ENCODE measurements at places on chromosomes 7 and 10.

- DNase-seq: peak; percentile 6
Observed at GRCh38 chr7:90412458-90413184, 9.4 kb downstream of the CLDN12 start.

GRCh38 chr7:101819913-101820522 is 2.6 kb downstream of the CUX1 start:
- no peak for DNase-seq

- no peak for DNase-seq
Observed at GRCh38 chr10:23469596-23470237, 30.8 kb downstream of the OTUD1 start.

DNA sequence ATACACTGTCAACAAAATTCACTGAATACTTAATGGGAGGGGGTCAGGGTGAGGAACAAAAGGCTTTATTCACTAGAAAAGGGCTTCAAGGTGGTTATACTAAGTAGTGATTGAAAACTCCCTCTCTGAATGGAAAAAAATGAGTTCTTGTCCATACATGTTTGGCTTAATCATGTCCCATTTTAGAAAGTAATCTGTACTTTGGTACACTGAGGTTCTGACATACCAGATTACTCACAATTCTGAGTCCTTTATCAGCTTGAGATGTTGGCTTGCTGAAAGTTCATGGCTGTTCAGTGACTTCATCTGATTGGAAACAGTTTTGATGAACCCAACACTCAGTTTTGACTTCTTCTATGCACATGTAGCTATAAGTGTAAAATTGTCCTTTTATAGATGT is 12.8 kb upstream of the NOBOX start:
- DNase-seq: no peak

DNA sequence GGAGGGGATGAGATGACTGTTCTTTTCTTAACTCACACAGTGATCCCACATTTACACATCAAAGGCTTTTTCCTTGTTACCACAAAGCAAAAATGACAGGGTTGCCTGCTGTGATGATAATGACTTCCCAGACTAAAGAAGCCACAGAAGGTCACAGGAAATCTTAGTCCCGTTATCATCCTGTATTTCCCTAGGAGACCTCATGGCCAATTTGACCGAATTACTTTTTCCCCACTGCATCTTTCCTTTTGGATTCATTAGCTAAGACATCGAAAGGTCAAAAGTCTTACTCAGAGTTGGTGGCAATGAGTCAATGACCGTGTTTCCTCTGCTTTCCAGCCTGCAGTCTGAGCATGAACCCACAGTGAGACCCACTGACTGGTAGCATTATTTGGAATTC is 130.1 kb upstream of the INHBA start:
- no peak for DNase-seq

DNA sequence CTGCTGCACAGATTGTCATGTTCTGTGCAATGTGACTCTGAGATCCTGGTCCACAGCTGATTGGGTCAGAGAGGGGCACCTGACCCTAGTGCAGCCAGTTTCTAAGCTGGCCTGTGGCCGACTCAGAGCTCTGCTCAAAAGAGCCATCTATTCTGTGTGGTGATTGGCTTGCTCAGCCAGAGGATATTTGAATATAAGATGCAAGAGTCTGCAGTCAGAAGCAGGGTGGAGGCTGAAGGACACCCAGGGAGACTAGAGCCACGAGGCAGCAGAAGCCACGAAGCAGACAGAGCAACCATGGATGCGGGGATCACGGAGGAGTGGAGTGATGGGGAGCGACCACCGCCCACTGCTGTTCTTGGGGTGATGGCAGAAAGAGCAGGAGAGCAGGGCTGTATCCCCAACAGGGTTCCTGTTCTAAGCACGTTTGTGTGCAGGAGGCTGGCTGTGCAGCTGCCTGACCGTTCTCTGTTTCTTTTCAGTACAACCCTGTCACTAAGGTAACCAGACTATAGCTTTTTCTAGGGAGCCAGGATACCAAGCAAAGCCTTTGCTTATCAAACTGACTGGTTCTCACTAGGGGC is 19.5 kb upstream of the RHEB start:
- no peak for DNase-seq

DNA sequence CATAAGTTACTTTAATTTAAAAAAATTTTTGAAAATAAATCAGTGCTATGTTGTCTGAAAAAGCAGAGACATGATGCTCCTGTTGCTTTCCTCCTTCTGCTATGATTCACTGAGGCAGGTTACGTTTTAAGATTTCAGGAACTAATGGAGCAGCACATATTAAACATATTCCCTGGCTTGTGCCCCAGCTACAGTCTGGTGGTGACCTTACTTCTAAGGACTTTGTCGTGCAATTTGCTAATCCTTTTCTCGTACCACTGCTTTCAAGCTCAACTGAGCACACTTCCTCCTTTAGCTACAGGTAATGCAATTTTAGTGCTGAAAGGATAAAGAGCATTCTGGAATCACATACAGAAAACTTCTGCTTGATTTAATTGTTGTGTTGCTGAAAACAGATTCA is 16.2 kb upstream of the PRR15 start:
- no peak for DNase-seq

GRCh38 chr7:22241805-22242390 is 115.1 kb downstream of the RAPGEF5 start:
- no peak for DNase-seq

DNA sequence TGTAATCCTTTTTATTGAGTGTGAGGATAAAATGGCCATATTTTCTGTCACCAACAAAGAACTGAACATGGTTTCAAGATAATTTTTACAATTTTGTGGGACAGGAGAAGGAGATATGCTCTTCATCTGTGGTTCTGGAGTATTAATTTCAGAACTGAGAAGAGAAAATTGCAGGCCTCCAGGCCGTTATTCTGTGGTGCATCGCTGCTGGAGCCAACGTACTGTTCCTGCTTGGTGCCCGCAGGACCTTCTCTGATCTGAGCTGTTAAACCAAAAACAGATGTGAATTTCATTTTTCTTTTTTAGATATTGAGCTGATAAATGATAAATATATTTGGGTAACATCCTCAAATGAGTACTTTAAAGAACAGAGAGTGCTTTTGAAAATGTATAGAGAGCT is 63.9 kb downstream of the IKZF1 start:
- no peak for DNase-seq

- no peak for DNase-seq
Observed at GRCh38 chr10:6411436-6411835, 168.6 kb downstream of the PRKCQ start.

GRCh38 chr7:41758321-41758720 is 55.4 kb upstream of the INHBA start:
- DNase-seq: no peak

DNA sequence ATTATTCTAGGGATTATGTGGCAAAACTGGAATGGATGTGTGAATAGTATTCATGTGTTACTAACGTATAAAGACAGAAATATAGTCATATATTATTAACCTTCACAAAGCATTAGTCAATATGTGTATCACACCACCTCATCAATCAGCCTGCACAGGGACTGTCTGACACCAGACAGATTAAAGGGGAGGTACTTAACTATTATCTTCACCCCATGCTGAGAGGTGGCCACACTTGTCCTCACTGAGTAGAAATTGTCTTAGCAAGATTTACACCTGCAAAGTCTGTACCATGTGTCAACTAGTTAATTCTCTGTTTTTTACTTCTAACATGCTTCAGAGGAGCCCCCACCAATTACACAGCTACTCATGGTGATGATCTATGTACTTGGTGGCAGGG is 146.3 kb upstream of the LRGUK start:
- no peak for DNase-seq

GRCh38 chr10:22434521-22434920 is 89.2 kb downstream of the SPAG6 start:
- no peak for DNase-seq

DNA sequence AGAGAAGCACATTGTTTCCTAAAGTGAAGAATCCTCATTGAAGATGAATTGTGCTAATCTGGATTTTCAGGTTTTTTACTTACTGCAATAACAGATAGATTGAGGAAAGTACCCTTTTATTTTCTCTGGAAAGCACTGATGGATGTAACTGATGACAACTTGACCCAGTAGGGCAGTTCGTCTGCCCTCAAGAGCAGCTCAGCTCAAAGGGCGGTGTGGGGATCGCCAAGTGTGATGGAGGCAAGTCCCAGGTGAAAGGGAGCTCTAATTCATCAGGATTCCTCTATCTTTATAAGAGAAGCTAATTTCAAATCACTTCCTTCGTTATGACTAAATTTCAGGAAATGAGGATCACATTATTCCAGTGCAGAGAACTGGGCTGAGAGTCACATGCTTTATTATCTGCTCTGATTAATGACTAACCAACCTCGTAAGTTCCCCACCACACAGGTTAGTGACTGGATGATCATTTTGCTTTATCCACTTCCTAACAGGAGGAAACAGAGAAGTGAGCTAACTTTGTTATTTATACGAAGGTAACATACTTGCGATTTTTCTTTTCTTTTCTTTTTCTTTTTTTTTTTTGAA is 98.8 kb downstream of the PFKFB3 start:
- no peak for DNase-seq

GRCh38 chr7:5143935-5144903 is 45.8 kb upstream of the WIPI2 start:
- DNase-seq: peak; percentile 69

Measured in naive B cell (primary cell).